CMK (cell line): ENCODE measurements at places on chromosomes 3 and 15.

GRCh38 chr3:132079147-132079546 is 44.3 kb upstream of the CPNE4 start:
- no peak for DNase-seq

DNA sequence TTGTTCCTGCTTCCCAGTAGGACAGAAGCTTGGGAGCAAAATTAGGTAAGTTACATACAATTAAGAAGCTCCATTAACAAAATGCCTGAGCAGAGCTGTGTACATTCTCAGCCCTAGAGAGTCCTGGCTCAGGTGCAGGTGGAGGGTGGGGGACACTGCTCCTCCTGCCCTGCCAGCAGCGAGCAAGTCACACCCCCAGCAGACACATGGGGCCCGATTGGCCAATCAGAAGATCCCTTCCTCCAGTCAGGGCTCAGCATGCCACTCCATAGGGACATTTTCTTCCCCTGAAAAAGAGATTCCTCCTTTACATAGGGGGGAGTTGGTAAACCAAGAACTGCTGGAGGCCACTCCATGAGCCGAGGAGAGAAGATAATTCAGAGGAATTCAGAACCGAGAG is 62.1 kb downstream of the PLXNA1 start:
- no peak for DNase-seq

GRCh38 chr15:66959066-66959465 is 106.3 kb upstream of the SMAD3 start:
- DNase-seq: no peak

- no peak for DNase-seq
Observed at GRCh38 chr15:78085928-78086327, 6.4 kb upstream of the SH2D7 start.

GRCh38 chr3:188270423-188270972 is 116.5 kb downstream of the LPP start:
- DNase-seq: no peak

GRCh38 chr15:72161361-72162132 is 36.0 kb downstream of the GRAMD2A start:
- DNase-seq: no peak

- no peak for DNase-seq
Observed at GRCh38 chr3:64388886-64389285, 163.6 kb upstream of the PRICKLE2 start.

- DNase-seq: no peak
Observed at GRCh38 chr3:127019449-127019848, 36.5 kb downstream of the PLXNA1 start.

DNA sequence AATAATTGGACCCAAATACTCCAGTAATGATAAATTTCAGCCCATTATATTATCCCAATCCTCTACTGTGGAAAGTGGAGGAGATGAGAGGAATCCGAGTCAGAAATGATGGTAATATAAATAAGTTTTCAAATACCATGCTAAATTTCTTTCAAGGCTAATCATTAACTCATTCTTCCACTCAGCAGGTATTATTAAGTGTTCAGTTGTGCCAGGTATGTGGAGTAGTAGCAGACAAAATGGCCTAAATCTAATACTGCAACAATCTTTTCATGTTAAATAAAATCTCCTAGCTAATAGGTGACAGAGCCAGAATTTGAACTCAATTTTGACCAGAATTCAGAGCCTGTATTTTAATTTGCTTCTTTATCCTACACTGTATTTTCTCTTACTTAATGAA is 538.6 kb upstream of the ROBO2 start:
- no peak for DNase-seq

- no peak for DNase-seq
Observed at GRCh38 chr15:54571576-54571975, 593.3 kb downstream of the UNC13C start.

- no peak for DNase-seq
Observed at GRCh38 chr3:83403927-83404326, 1554.9 kb upstream of the CADM2 start.

DNA sequence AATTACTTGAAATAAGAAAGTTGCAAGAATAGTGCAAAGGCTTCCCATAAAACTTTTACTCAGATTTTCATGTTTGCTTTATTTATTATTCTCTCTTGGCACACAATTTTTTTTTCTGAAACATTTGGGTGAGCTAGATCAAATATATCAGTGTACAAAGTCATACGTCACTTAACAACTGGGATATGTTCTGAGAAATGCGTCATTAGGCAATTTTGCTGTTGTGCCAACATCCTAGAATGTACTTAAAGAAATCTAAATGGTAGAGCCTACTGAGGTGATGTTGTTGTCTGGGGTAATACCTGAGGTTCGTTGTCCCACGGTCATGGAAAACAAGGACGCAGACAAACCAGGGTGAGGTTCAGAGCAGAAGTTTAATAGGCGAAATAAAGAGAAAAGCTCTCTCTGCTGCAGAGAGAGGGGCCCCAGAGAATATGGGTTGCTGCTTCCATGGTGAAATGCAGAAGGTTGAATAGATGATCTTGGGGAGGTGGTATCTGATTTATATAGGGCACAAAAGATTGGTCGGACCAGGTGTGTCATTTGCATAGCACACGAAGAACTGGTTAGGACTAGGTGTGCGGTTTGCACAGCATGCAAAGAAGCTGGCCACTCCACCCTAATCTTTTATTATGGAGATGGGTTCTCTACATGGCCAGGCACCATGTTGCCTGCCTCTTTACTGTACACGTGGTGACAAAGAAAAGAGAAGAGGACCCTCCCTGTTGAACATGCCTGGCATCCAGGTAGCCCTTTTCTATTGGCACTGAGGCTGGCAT is 8.8 kb upstream of the GRAMD1C start:
- DNase-seq: no peak

- DNase-seq: no peak
Observed at GRCh38 chr3:123547881-123548519, 36.9 kb downstream of the HACD2 start.

- no peak for DNase-seq
Observed at GRCh38 chr3:99532246-99532645, 106.1 kb upstream of the COL8A1 start.

- DNase-seq: peak; percentile 79
Observed at GRCh38 chr15:74725845-74726773, 781 bp upstream of the CYP1A1 start.
